ENCODE measurements at places on chromosomes 12 and 14. TPM values are rescaled to one million over a fixed set of nuclear protein-coding genes. Genes with fewer than 3 reads are reported as not detected.

GRCh38 chr14:56195704-56196103 lies 77.5 kb downstream of the PELI2 start:
- no peaks in the 10 kb centered on the region for H3K36me3 ChIP-seq
- no peaks in the 10 kb centered on the region for H3K27me3 ChIP-seq
- H3K4me1 ChIP-seq = peaks cover 19% of the 10 kb centered on the region
- no peak overlapping the region for H3K4me3 ChIP-seq
- no peak for DNase-seq

The GMPR2 gene
- 73.2 TPM for total RNA-seq

GRCh38 chr12:45050751-45051571 lies at the start of gene DBX2:
Gene DBX2, minus strand, starts transcription at chr12:45051099. Its CDS starts 172 bp downstream, at chr12:45050927.
- peaks cover 44% of the 10 kb centered on the region for H3K27me3 ChIP-seq
- H3K4me1 ChIP-seq = no peaks in the 10 kb centered on the region
- no peak for DNase-seq
- H3K27ac ChIP-seq = no peak within 1 kb of the TSS
- peak within 1 kb of the TSS; percentile 14 for H3K4me3 ChIP-seq

DNA sequence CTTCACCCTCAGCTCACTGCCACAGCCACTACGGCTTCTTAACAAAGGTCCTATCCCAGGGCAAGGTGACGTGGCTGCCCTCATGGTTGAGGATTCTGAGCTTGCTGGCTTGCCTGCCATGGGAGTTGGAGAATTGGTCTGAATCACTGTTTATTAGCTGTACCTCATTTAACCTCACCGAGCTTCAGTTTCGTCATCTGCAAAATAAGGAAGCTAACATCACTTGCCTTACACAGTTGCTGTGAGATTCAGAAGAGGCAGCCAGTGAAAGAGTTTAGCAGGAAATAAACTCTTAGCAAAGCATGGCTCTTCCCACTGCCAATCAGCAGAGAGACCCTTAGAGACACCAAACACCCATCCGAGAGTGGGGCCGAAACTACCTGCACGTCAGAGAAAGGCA lies 90.1 kb upstream of the KCNA1 start:
- H3K36me3 ChIP-seq = no peaks in the 10 kb centered on the region
- H3K27me3 ChIP-seq = peaks cover 18% of the 10 kb centered on the region
- H3K27ac ChIP-seq = no peak overlapping the region
- no peaks in the 10 kb centered on the region for H3K4me1 ChIP-seq
- DNase-seq = no peak

DNA sequence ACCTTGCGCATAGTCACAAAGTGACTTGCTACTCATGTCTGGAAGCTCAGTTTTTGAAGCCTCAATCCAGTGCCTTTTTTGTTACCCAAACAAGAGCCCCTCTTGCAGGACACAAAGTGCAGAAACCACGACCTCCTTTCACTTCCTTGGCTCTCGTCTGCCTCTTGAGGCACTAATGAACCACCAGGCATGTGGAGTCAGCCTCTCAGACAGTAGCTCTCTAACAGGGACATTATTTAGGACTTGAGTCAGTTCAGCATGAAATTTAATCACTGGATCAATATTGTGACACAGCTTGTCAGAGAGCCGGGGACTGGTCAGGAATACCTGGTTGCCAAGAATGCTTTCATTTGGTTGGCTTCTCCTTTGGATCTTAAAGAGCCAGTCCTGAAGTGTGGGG lies 46.7 kb downstream of the HSPB8 start:
- H3K36me3 ChIP-seq = no peaks in the 10 kb centered on the region
- H3K27me3 ChIP-seq = no peaks in the 10 kb centered on the region
- no peak for DNase-seq
- no peak overlapping the region for H3K27ac ChIP-seq

GRCh38 chr14:98736701-98737338 lies 535.2 kb downstream of the BCL11B start:
- no peaks in the 10 kb centered on the region for H3K4me1 ChIP-seq
- no peak overlapping the region for H3K27ac ChIP-seq
- no peak for DNase-seq
- no peak overlapping the region for H3K4me3 ChIP-seq

All from upper lobe of right lung (tissue), 1 donor.